Hepatic stellate cell (primary cell): ENCODE measurements at places on chromosomes 1 and 21.

DNA sequence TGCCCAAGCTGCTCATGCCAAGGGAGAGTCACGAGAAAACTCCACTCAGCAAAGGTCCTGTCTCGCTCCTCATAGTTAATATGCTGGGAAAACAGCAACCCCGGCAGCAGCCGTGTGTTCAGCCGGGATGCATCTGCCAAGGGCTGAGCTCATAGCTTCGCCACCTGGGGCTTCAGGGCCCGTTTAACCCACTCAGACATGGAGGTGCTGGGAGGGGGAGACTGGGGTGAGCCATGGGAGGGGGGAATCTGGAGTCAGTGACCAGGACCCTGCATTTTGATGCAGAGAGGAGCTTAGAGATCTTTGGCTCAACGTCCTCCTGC, 283.4 kb downstream of the PTPRU start:
- DNase-seq: no peak

DNA sequence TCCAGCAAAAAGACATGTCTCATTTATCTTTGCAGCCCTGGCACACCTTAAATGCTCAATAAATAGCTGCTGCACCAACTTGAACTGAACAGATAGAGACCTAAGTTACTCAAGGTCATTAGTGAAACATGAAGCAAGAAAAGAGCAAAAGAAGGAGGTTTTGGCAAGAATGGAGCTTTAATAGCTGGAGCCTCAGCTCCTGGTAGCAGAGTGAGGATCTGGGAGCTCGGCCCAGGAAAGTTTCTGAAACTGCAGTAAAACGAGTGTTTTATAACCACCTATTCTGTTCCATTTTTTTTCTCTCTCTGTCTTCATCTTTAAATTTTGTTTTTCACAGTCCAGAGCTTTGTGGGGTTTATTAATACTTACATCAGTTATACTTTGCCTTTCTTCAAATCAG, 207.5 kb downstream of the SETD4 start:
- no peak for DNase-seq

DNA sequence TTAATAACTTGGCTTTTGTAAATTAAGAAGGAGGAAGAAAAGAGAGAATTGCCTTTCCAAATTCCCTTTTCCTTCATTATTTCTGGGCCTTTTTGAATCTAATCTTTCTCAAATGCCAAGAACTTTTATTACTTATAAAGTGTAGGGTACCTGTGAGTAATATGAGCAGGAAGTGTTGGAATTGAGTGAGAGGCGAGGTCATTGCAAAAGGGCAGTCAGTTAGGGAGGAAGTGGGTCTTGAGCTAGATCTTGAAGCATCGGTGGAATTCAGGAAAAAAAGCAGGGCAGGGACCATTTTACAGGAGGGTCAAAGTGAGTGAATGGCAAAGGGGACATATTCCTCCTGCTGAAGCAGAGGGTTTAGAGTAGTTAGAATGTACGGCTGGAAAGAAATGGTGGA, 23.4 kb downstream of the DDI2 start:
- DNase-seq: no peak

DNA sequence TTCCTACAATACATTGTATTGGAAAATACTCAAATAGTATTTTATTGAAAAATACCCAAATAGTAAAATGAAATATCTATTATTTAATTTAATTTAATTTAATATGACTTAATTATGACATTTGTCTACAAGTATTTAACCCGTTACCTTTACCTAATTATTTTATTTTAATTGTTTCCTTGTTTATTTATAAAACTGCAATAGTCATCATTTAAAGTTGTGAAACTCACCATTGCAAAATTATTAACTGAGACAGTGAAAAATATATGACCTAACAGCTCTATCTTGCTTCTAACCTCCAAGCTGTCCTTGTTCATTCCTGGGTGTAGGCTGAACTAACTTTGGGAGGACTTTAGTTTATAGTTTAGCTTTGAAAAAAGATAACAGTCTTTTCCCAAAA, 300.6 kb upstream of the POGK start:
- DNase-seq: no peak

- DNase-seq: no peak
Measured at GRCh38 chr1:66352792-66353191, 181.2 kb upstream of the SGIP1 start.

GRCh38 chr1:54378874-54379554, 27.2 kb downstream of the SSBP3 start:
- DNase-seq: no peak
